ENCODE measurements at places on chromosomes 7 and 10.

DNA sequence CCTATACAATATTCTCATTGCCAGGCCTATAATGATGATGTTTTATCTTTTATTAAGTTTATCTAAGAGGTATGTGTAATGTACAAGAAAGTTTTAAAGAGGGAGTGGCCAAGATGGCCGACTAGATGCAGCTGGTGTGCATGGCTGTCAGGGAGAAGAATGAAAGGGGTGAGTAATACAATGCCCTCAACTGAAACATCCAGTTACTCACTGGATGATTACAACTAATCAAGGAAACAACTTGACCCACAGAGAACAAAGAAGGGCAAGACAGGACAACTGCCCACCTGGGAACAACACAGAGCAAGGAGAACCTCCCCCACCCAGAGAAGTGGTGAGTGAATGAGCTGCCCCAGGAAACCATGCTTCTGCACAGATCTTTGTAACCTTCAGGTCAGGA is 880.0 kb upstream of the LRRTM3 start:
- DNase-seq, result no peak

GRCh38 chr10:92946491-92946890 is 98.2 kb downstream of the EXOC6 start:
- no peak for DNase-seq

DNA sequence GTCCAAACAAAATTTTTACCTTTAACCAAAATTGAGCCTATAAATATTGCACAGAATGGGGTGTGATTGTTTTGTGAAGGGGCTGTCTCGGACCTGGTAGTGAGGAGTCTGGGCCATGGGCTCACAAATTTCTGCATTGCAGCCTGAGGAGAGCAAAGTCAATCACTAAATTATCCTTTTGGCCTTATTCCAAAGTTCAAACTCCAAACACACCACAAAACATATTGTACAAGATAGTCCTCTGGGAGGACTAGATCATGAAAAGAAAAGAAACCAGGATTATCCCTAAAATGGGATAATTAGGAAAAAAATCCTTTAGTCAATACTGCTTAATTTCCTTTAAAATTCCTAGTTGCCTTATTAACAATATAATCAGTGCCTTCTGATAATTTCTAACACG is 115.5 kb downstream of the BUB3 start:
- DNase-seq, result no peak

DNA sequence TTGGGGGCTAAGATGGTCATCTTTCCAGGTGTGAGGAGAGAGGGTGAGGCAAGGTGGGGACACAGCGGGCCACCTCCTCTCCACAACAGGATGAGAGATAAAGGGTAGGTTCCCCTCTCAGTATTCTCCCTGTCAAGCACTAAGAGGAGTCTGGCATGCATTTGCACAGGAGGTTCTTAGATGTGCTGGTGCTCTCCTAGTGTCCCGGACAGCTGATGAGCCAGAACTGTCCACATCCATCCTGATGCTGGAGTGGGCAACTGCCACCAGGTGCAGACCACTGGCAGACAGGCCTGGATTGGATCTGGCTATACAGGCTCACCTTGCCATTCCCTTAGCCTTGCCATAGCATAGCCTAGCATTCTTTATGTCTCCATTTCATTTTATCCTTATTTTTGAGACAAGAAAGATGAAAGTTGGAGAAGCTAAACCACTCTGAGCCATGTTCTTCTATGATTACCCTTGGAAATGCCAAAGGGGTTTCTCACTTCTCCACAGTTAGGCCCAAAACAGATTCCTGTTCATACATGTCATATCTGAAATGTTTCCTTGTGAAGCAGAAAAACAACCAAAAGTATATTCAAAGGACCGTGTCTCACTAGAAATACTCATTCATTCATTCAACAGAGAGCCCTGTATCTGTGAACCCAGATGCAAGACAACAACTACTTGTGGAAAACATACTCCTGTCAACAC is 48.8 kb upstream of the ANTXRL start:
- no peak for DNase-seq

DNA sequence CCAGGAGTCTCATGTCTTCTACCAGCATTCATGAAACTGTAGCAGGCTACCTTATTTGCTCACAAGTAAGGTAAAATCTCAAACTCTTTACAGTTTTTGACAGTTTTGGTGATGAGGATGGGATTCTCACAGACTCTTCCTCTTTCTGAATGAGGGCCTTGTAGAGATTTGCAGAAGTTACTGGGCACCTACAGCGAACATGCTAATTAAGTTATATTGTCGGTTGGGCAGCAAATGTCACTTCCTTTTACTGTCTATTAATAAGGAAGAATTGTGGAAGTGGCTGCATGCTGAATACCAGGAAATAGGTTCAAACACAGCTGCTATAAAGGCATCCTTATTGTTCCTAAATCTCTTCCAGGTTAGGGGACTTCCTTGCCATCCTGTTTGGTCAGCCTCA is 189.6 kb downstream of the DNAJC1 start:
- DNase-seq, result no peak

DNA sequence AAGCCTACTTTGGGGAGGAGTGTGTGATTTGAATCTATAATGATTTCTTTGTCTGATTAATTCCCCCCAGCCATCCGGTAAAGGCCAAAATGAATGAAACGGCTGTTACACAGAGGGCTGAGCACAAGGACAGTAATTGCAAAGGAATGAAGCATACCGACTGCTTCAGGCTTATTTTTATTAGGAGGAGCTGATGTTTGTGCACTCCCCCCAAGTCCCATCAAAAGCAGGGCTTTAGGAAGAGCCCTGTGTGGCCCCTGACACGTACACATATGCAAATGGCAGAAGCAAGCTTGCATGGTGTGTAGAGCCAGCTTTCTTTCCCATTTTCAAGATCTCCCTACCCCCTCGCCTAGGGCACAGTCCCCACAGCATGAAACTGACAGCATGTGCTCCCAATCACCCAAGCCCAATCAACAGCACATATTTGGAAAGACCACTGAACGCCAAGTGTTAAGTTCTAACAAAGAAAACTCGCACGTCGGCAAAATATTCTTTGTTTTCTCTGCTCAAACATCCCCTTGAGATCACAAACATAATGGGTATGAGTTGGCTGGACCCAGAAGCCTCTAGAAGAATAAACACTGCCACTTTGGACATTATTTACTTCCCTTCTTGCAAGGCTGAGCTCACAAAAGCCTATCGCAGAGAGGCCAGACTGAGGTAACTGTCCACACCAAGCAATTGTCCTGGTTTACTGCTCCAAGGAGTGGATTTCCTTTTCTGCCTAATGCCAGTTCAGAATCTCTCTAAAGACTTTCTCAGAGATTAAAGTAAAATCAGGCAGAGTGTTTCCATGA is 143.0 kb downstream of the CUBN start:
- no peak for DNase-seq

DNA sequence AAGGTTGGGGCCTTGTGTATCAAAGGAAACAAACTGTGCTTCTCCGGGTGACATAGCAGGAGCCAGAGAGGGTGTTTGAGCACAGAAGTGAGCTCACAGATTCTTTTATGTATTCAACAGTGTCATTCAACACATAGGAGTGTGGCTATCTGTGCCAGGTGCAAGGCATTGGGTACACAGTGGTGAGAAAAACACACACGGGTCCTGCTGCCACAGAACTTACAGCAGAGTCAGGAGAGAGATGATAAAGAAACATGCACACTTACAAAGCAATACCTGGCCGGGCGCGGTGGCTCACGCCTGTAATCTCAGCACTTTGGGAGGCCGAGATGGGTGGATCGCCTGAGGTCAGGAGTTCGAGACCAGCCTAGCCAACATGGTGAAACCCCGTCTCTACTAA is 16.3 kb upstream of the ECHDC3 start:
- DNase-seq, result no peak

- DNase-seq, result no peak
These were observed 167.3 kb downstream of the CREB5 start for GRCh38 chr7:28579571-28579970.

GRCh38 chr7:67604461-67605386 is 608.1 kb downstream of the TYW1 start:
- no peak for DNase-seq

DNA sequence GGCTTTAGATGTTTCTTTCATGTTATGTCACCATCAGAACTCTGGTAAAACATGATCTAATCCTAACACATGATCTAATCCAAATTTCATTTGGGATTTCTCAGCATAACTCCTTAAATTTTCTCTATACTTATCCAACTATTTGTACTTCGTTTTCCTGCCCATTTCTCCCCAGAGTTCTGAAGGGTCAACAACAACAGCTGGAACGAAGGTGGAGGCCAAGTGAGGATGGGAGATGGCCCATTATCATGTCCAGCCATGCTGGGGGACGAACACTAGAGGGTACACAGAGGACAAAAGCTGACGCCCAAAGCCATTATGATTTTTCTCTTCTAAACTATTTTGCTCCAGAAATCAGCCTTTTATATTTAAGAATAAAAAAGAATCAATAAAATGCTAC is 185.4 kb downstream of the DOCK4 start:
- no peak for DNase-seq

- no peak for DNase-seq
These were observed 101.2 kb upstream of the ZNF746 start for GRCh38 chr7:149598721-149599308.

DNA sequence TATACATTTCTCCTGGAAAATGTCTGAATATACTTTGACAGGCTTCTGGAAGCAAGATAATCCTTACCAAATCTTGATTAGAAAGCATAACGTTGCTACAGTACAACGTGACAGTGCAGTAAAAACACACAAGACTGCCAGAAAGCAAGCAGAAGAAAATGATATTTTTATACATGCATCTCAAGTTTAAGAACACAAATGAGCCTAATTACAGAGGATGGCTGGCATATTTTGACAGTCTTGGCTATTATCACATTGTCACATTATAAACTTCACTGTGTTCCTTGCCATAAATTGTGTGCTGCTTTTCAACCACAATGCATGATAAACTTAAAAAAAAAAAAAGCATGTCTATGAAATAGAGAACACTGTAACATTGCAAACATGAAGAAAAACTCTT is 4.3 kb downstream of the IKZF5 start:
- DNase-seq, result no peak

DNA sequence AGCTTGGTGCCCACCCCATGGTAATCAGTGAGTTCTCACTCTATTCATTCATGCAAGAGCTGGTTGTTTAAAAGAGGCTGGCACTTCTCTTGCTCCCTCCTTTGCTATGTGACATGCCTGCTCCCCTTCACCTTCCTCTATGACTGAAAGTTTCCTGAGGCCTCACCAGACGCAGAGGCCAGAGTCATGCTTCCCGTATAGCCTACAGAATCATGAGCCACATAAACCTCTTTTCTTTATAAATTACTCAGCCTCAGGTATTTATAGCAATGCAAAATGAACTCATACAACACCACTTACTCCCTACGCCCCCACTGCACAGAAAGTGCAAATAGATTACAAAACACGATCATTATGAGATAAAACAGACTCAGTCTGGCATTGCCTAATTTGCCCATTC is 39.0 kb downstream of the SEC61G start:
- no peak for DNase-seq

DNA sequence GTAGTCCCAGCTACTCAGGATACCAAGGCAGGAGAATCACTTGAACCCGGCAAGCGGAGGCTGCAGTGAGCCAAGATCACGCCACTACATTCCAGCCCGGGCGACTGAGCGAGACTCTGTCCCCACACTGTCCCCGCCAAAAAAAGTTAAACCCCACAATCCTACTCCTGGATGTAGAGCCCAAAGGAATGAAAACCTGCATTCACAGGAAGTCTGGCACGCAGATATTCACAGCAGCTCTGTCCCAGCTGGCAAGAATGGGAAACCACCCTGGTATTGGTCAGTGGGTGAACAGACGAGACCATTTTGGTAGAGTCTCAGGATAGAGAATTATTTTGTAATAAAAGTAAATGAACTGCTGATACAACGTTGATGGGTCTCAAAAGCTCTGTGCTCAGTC is 225.2 kb downstream of the MAD1L1 start:
- DNase-seq, result no peak

DNA sequence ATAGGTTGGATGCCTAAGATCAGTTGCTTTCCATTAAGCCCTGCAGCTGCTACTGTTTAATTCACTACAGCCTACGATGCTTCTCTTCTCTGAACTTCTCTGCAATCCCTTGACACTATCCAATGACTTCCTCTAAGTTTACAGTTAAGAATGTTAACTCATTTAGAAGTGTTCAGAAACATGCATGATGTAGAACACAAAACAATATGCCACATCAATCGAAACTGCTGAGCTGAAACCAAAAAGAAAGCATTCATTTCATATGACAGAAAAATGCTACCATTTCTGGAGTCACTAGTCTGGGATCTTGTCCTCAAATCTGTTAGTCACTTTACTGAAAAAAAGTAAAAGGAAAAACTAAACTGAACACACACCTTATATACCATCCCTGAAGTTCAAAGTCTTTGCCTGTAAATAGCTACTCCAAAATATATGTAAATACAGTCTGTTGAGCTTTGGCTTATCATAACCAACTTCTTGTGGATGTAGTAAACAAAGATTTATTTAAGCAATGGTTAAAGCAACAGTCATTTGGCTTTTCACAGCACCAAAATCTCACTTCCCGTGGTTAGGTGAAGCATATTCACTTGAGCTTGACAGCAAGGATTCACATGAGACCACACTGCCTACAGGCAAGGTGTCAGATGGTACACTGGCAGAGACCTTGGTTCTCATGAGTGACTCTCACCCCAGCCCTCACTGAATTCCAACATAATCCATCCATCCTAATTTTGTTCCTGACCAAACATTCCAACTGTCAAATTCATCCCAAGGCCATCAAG is 187.0 kb downstream of the PPP1R17 start:
- DNase-seq, result no peak

- DNase-seq, result no peak
These were observed 32.2 kb downstream of the LSM5 start for GRCh38 chr7:32458025-32458424.

- DNase-seq, result no peak
These were observed 30.6 kb downstream of the RBM17 start for GRCh38 chr10:6119423-6119822.

GRCh38 chr10:51405580-51406351 is 293.6 kb downstream of the CSTF2T start:
- DNase-seq, result no peak

DNA sequence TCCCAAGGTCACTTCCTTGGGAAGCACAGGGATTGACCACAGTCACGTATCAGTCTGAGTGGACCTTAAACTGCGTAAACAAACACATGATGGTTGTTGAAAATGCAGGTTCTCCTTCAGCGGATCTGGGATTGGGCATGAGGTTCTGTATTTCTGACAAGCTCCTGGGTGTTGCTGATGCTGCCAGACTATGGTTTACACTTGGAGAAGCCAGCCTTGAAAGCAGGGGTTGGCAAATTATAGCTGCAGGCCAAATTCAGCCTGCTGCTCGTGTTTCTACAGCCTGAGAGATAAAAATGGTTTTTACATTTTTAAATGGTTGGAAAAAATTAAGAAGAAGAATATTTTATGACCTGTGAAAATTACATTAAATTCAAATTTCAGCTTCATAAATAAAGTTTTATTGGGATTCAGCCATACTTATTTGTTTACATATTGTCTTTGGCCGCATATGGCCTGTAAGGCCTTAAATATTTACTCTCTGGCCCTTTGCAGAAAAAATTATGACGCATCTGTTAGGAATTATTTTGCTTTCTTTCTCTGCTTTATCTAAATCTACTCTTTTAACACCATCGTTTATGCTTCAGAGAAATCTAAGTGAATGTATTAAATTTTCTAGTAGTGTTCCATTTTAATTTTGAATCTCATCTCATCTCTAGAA is 109.6 kb downstream of the SH2D4B start:
- no peak for DNase-seq
